Putamen (tissue), 1 donor: ENCODE measurements at places on chromosomes 4 and X.
A peak's percentile ranks its signal among the peaks of the same experiment; 100 is the strongest.

DNA sequence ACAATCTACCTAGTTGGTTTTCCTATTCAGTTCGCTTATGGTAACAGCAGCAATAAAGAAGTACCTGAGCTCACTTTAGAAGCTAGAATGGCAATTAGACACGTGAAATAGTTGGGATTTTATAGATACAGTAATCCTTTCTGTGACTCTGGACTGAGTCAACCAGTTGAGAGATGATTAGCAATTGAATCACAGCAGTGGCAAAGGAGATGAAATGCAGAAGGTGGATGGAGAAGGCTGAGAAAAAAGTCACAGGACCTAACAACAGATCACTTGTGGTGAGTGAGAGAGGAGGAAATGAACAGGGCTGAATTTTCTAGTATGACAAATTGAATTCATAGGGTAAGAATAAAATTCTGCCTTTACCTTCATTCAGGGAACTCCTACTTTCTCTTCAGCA lies 197.1 kb upstream of the MAGEB18 start:
- DNase-seq = no peak

DNA sequence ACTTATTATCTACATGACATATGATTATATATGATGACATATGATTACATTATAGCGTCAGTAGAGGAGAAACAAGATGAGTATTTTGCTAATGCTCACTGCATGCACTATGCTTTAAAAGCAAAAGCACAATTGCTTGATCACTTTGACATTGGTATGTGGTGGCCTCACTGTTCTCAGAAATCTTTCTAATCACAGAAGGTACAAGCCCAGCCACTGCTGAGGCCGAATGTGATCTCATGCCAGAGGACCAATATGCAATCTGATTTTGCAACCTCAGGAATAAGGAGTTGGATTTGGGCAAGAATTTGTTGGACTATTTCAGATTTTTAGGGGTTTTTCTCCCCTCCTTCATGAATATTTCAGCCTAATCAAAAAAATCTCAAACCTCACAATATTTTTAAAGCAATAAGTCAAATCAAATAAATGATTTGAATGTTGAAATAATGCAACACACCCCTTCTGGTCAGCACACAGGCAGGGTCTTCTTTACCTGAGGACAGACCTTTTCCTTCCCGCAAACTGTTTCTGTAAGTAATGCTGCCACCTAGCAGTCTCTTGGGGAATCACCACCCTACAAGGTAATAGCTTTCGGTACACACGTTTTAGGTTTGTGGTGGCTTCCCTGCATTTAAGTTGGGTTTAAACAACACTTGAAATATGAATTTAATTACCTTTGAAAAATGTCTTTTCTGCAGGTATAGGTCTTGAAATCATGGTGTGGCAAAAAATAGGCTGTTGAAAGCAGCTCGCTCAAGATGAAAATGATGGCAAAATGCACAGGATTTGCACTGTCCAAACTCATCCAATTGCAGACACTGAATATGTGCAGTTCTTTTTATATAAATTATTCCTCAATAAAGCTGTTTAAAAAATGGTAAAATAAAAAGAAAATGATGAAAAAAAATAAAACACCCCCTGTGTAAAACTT lies 4.8 kb upstream of the CXCL13 start:
- DNase-seq = no peak

- no peak for DNase-seq
Observed at GRCh38 chr4:118680808-118681207, 4.4 kb upstream of the METTL14 start.

- DNase-seq = peak; percentile 39
Observed at GRCh38 chrX:78035061-78035460, 65.6 kb upstream of the PGAM4 start.
